ENCODE measurements at places on chromosomes 3 and 15.

GRCh38 chr15:101698314-101698713 is 26.0 kb downstream of the TARS3 start:
- no peak for DNase-seq

DNA sequence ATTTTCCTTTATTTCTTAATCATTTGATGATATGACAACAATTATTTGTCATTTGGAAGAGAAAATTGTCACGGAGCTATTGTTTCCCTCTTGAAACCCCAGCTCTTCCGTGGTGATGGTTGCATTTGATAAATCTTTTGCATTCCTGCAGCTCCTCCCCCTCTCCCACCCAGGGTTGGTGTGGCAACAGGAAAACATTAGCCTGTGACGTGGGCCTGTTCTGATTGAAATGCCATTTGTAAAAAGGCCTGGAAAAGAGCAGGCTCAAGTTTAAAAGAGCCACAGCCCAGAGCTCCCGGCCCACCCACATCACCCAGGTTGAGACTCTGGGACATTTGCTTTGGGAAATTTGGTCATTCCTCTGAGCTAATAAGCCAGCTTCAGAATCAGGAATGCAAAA is 282.5 kb downstream of the RPLP1 start:
- DNase-seq, result peak; percentile 79

DNA sequence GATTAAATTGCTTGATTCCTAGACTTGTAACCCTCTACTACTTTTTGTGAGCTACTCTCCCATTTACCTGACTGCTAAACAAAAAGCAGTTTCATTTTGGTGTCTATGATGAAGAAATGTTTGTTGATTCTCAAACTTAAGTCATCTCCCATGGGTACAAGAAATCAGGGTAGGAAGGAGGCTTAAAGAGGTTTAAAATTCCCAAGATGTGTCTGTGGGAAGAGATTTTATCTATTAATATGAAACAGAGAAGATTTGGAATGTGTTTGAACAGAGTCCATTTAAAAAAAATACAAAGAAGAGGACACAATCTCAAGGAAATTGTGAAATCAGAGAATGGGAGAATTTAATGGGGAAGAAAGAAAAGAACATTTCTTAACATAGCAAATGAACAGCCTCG is 14.8 kb downstream of the P3H2 start:
- DNase-seq, result no peak

- DNase-seq, result peak; percentile 65
These were observed 23.2 kb downstream of the ZNF148 start for GRCh38 chr3:125351814-125352456.

- no peak for DNase-seq
These were observed 20.1 kb downstream of the DIPK2A start for GRCh38 chr3:143991713-143992112.

DNA sequence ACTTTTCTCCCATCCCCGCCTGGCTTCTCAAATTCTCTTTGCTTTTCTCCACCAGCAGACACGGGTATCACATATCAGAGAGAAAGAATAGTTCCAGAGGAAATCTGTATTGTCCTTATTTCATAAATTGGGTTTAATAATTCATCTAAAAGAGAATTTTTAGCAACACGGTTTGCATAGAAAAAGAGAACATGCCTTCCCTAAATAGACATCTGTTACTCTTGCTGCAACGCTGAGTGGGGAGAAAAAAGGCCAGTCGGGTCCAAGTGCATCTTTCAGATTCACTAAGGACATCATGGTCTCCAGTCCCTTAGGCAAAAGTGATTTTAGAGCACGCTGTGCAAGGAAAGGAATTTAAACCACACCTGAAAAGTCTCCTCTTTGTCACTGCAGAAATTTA is 201.3 kb downstream of the ABHD5 start:
- DNase-seq, result no peak

GRCh38 chr15:64619880-64620839 is 155.2 kb downstream of the RBPMS2 start:
- peak; percentile 69 for DNase-seq

GRCh38 chr3:40120806-40121205 is 188.7 kb upstream of the EIF1B start:
- peak; percentile 81 for DNase-seq

DNA sequence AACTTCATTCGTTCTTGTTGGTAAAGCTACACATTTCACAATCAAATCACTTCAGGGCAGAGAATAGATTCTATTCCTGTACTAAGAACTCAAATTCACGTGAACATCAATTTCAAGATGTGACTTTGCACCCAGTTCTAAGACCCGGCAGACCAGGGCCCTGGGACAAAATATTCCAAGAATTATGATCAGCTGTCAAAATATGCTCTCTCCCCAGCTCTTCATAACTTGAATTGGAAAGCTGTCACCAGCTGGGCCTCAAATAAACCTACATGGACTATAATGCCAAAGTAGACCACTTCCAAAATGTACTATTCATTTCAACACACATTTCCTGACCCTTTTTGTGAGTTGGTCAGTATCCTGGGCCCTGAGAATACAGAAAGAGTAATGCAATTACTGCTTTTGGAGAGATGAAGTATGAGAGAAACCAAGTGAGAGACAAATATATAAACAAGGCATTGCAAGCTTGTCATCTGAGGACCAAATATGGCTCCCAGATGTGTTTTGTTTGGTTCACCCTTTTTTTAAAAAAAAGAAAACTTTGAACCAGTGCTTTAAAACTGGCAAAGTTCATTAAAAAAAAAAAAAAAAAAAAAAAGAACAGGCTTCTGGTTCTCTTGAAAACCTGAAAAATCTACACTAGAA is 14.9 kb downstream of the MAGI1 start:
- DNase-seq, result peak; percentile 45

DNA sequence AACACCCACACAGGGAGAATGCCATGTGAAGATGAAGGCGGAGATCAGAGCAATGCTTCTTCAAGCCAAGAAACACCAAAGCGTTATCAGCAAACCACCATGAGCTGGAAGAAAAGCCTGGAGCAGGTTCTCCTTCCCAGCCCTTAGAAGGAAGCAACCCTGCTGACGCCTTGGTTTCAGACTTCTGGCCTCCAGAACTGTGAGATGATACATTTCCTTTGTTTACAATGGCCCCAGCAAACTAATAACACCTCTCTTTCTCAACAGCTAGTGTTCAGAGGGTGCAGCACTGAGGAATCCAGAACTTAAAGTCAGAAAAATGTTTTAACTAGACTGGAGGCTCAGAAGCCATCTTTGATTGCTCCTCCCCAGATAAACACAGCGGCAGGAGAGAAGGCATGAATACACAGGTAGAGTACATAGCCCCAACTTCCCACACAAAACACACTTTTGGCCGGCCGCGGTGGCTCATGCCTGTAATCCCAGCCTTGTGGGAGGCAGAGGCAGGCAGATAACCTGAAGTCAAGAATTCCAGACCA is 132.4 kb upstream of the LPP start:
- DNase-seq, result peak; percentile 32

DNA sequence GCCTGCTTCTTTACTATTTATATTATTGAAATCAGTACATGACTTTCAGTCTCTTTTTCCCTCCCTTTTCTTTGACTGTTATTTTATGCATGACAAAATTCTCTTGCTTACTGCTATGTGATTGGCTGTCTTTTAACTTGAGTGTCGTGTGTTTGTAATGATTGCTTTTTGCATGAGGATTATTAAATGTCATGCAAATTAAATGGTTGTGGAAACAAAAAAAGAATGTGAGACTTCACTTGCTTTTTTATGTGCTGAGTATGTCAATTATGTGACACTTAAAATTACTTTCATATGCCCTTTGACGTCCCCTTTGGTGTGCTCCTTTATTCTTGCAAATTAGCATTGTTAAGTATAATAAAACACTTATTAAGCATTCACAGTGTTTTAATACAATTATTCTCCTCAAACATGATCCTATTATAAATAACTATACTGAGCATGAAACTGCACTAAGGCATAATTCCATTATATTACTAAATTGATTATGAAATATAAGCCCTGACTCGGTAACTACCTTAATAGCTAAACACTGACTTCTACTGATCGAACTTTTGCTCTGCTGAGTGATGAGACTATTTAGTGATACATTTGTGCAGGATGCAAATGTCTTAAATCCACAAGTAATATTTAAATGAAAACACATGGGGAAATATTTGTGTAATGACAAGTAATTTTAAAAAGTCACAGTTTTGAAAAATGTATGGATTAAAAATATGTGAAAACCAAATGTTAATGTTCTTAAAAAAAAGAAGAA is 401.7 kb downstream of the NLGN1 start:
- peak; percentile 18 for DNase-seq

DNA sequence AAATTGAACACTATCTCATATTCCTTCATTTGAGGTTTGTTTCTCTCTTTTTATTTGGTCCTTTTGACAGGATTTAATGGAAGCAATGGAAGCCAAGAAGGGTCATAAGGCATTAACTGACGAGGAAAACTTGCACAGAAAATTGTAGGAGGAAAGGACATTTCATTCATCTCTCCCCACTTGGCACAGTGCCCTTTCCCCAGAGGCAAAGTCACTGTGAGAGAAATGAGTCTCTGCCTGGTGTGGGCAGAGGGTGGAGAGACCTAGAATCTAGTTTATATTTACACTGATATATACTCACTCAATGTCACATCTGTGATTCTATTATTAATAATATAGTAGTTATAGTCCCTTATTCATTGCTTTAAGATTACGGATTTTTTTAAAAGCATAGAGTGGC is 324.6 kb upstream of the IL12A start:
- DNase-seq, result peak; percentile 11

DNA sequence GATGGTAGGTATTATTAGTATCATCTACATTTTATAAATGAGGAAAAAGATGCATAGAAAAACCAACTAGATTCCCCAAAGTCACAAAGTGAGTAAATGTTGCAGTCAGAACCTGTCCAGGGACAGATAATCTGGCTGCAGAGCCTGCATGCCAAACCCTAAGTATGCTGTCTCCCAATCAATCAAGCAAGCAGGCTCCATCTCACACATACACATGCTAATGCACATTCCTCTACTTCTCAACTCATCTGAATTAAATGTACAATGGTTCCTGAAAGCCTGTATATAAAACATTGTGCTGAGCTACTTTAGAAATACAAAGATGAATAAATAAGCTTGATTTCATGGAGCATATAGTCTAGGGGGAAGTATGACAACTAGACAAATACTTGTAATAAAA is 101.0 kb downstream of the CBLB start:
- no peak for DNase-seq

DNA sequence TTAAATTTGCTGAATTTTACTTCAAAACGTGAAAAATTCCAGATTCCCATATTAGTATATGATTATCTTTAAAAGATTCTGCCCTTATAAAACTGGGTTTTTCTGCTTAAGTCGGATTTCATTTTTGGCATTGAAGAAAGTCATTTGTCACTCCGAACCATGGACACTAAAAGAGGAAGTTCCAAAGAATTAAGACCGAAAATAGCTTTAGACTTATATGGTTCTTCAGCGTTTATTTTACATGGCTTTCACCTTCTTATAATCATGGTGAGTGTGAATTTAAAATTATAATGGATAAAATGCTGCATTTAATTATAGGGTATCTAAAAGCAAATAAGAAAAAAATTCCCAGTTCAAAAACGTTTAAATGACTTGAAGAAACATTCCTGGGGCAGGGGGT is 1.0 kb downstream of the C3orf38 start:
- no peak for DNase-seq

GRCh38 chr15:38854506-38854905 is 289.9 kb upstream of the RASGRP1 start:
- no peak for DNase-seq

GRCh38 chr3:52128118-52128683 is 26.0 kb downstream of the POC1A start:
- peak; percentile 43 for DNase-seq

- peak; percentile 82 for DNase-seq
These were observed 16.9 kb downstream of the SLC24A1 start for GRCh38 chr15:65638681-65639089.

Data from fibroblast of skin of back (primary cell).